H7 (cell line): ENCODE measurements at places on chromosomes 7 and 10. TPM values are rescaled to one million over a fixed set of nuclear protein-coding genes. Genes with fewer than 3 reads are reported as not detected.

- no peak for DNase-seq
These were observed 33.4 kb downstream of the MACROH2A2 start for GRCh38 chr10:70085975-70086613.

- DNase-seq, result no peak
These were observed 183.6 kb upstream of the NFE2L3 start for GRCh38 chr7:25968205-25968993.

DNA sequence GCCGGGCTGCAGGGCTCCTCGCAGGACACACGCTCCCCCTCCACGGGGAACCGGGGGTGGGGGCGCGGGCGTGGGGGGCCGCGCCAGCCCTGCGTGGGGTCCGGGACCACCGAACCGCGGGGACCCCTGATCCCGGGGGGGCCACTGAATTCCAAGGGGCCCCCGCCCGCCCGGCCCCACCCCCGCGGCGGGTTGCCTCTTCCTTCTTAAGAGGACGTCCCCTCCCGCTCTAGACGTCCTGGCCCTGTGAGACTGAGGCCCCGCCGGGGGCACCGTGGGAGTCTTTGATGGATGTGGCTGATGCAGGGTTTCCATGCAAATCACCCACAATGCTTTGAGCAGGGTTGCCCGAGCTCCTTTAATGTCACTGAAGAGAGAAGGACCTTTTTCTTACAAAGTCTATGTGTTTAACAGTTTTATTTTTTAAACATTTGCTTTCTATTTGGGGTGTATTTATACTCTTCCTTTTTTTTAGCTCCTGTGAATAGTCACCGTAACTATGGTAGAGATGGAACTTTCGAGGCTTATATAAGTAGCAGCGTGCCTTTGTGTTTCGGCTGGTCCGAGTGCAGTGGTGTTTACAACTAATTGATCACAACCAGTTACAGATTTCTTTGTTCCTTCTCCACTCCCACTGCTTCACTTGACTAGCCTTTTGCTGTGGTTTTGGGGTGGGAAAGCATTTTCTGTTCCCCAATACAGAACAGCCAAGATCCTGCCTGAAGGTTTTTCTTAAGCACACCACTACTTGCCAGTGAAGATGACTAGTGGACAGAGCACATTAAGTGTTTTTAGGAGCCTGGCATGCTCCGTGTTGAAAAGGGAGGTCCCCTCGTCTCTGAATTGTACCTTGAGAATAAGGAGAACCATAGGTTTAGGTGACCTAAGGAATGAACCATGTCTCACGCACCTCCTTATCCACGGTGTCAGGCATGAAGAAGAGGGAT, 44.8 kb downstream of the PDIA4 start:
- DNase-seq, result peak; percentile 89

- no peak for DNase-seq
These were observed 242.3 kb downstream of the DYNC1I1 start for GRCh38 chr7:96014617-96015016.

NUP205 gene
- total RNA-seq, result 138 and 150 TPM in 2 replicates

DNA sequence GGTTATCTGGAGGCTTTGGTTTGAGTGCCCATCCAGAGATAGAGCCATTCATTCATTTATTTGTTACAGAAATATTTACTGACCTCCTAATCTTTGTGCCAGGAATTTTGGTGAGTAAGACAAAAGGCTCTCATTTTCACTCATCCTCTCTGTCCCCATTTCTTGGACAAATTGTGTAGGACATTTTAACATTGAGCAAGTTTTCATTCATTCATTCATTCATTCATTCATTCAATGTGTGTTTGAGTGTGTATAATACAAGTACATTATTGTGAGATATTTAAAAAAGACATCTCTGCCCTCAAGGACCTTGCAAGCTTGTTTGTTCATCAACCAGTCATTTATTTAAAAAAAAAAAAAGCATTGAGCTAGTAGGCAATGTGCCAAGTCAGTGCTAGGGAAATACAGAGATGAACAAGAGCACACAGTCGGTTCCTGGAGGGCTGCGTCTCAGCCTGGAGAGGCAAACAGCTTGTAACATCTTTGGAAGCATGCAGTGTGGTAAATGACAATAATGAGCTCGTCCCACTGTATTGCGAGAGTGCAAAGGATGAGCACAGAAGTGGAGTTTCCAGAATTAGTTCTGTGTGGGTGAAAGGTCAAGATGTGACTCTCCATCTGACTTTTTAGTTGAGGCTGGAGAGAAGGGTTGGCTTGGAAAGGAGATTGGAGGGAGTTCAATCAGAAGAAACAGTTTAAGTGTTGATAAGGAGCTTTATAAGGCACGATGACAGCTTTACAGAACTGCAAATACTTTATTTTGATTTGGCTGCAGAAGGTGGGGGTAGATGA, 50.5 kb upstream of the HBP1 start:
- DNase-seq, result no peak

FEZF1 gene
- 2.1 and 5.0 TPM in 2 replicates for total RNA-seq

DNA sequence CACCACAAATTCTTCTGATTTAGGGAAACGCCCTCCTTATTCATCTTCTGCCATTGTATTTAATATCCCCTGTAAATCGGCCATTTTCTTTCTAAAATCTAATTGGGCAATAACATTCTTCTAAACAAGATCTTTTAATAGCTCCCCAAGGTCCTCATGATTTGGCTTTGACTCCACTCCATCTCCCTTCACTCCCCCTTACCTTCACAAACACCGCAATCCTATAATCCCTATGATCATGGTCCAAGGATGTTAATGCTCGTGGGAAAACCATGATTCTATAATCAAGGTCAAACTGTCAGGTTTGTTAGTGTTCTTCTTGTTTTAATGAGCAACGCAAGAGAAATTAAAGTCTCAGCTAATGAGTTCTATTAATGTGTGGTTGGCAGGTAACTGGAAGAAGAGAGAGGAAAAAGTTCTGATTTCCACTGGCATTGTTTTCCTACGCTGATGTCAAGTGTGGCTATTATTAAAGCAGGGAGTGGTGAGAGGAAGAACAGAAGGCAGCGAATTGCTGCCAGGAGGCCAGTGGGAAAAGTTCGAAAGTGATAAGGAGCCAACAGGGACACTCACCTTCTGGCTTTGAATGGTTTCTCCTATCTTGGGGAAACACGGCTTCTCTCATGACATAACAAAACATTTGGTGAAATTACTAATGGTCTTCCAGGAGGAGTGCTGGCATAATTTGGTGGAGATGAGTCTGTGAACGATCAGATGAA, 28.1 kb downstream of the LRRC72 start:
- no peak for DNase-seq

PIK3CG gene
- total RNA-seq, result 0.03 TPM in 1 of 2 replicates, not detected in the other

- no peak for DNase-seq
These were observed 144.2 kb downstream of the JCAD start for GRCh38 chr10:29914986-29915785.

DNA sequence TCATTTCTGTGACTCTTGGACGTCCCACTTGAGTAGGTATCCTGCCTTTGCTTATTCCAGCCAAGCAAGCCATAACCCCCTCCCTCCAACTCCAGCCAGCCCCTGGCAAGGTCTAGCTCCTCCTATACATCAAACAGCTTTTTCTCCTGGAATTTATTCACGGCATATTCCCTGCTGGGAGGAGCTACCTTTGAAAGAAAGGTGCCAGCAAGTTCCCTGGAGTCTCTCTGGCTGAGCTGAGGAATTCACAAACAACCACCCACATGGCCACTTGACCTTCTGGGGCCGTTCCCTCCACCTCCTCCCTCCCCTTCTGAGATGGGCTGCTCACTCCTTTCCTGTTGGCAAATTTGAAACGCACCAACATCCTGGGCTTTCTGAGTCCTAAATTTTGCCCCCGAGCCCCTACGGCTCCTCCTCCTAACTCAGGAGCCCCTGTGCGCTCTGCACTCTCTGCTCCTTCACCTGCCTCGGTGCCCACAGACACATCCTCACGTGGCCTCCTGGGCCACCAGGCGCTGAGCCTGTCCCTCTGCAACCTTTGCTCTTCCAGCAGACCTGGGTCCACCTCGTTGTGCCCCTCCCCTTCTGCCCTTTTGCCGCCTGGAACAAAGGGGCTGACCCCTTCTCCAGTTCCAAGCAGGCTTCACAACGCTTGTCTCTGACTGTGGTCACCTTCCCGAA, 48.0 kb downstream of the HSPA12A start:
- peak; percentile 77 for DNase-seq

DNA sequence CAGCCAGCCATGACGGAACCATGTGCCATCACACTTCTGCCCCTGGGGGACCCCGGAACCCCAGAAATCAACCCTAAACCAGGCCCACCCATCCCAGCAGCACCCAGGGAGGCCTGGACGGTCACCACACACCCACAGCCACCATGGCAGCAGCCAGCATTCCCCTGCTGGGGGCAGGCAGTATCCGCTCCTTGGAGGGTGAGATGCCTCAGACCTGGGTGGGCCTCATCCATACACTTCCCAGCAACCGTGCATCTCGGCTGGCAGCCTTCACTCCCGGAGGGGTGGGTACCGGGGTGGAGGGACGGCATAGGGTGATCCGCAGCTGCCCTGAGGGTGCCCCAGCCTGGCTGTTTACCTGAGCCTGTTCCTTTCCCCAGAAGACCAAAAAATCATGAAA, 69.1 kb upstream of the FAM20C start:
- peak; percentile 71 for DNase-seq

GRCh38 chr7:19020062-19020461, 97.4 kb downstream of the TWIST1 start:
- DNase-seq, result no peak

SNCG gene
- total RNA-seq, result 23.4 and 26.7 TPM in 2 replicates

DNA sequence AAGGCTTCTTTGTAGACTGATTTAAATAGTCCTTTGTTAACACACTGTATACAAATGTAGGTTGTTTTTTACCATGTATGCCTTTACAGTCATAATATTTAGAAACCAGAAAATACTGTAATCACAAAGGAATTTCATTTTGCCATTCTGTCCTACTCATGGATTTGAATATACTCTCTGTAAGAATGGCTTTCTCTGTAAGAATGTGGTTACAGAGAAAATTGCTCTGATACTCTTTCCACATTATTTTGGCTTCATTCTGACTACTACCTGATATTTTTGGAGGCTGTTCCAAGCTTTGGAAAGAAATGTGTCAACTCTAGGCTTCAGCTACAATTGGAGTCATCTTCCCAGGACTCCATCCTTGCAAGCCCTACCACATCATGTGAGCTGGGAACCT, 23.5 kb downstream of the CH25H start:
- no peak for DNase-seq

GRCh38 chr10:89810908-89811525, 109.6 kb downstream of the KIF20B start:
- no peak for DNase-seq

GRCh38 chr7:71518880-71519279, 386.9 kb downstream of the GALNT17 start:
- no peak for DNase-seq

- no peak for DNase-seq
These were observed 129.2 kb upstream of the COL1A2 start for GRCh38 chr7:94265456-94265855.

FAM171A1 gene
- total RNA-seq, result 25.7 and 30.7 TPM in 2 replicates

- DNase-seq, result peak; percentile 32
These were observed 29.5 kb downstream of the FOXK1 start for GRCh38 chr7:4711634-4712033.

BHLHA15 gene
- total RNA-seq, result 0.90 and 2.8 TPM in 2 replicates

WDFY4 gene
- total RNA-seq, result not detected in 2 replicates

GJD4 gene
- not detected in 2 replicates for total RNA-seq

ELFN1 gene
- total RNA-seq, result 16.0 and 19.9 TPM in 2 replicates

- peak; percentile 33 for DNase-seq
These were observed 67.3 kb upstream of the UCN3 start for GRCh38 chr10:5297466-5297865.

GRCh38 chr10:87771871-87772500, 46.0 kb downstream of the ATAD1 start:
- no peak for DNase-seq

DNA sequence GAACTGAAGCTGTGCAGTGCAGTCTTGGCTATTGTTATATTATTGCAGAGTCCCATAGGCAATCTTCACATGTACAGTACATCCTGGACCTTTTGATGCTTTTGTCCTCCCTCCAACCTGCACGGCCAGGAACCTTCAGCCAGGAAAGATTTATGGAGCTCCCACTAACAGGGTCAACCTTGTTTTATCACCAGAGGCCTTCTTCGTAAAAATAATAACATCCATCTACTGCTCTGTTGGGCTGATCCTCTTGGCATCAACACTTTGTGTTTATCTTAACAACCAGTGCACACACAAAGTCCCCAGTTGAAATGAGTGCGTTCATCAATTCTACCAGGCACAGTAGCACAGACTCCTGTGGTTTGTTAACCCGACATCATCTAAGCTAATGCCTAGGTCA, 72.4 kb downstream of the AGMO start:
- no peak for DNase-seq

CARD11 gene
- total RNA-seq, result 21.4 and 32.7 TPM in 2 replicates

DNA sequence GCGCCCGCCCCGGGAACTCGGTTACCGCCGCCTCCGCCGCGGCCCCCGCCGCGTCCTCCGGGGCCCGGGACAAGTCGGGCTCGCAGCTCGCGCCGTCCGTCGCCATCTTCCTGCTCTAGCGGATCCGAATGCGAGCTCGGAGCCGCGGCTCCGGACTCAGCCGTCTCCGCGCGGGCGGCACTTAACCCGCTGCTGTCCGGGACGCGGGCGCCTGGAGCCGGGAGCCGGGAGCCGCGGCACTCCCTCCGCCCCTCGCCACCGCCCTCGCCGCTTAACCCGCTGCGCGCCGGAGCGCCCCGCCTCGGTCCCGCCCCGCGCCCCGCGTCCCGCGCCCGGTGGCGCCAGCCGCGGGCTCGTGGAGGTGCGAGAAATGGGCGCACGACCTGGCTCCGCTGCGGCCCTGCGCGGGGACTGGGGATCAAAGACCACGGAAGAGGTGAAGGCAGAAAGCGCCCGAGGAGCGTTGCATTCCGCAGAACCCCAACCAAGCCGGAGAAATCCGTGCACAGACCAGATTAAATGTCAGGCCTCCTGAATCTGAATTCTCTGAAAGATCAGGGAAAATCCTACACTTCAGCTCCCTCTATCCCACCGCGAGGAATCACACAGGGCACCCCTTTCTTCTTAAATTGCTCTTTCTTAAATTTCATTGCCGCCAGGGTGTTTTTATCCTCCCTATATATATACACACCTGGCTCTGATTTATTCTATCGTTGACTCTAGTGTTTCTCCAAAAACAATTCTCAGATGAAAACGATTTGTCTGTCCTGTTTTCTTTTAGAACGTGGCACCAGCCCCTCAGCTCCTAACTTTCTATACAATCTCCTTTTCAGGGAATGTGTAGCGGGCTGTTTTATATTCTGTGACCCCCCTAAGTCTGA, at the start of gene CTTNBP2:
CTTNBP2 (minus strand) TSS at position 132 of the 881 bp plus-strand sequence; CDS start at position 106, 26 bp downstream.
- DNase-seq, result peak; percentile 80

CALML3 gene
- total RNA-seq, result not detected in 2 replicates

- DNase-seq, result no peak
These were observed 25.0 kb downstream of the FOXP2 start for GRCh38 chr7:114439581-114439980.

SPDYE6 gene
- total RNA-seq, result not detected in 2 replicates

CCDC146 gene
- 2.3 and 3.5 TPM in 2 replicates for total RNA-seq

- peak; percentile 89 for DNase-seq
These were observed 26.4 kb downstream of the HIF1AN start for GRCh38 chr10:100562008-100562672.

DNA sequence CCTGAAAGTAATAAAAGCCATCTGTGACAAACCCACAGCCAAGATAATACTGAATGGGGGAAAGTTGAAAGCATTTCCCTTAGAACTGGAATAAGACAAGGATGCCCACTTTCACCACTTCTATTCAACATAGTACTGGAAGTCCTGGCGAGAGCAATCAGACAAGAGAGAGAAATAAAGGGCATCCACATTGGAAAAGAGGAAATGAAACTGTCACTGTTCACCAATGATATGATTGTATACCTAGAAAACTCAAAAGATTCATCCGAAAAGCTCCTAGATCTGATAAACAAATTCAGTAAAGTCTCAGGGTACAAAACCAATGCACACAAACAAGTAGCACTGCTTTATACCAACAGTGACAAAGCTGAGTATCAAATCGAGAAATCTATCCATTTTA, 581.7 kb upstream of the TEX47 start:
- no peak for DNase-seq
